ENCODE measurements at places on chromosomes 2 and 18.

GRCh38 chr18:36828157-36828629 lies 609 bp downstream of the TPGS2 start:
- DNase-seq, result peak; percentile 61

DNA sequence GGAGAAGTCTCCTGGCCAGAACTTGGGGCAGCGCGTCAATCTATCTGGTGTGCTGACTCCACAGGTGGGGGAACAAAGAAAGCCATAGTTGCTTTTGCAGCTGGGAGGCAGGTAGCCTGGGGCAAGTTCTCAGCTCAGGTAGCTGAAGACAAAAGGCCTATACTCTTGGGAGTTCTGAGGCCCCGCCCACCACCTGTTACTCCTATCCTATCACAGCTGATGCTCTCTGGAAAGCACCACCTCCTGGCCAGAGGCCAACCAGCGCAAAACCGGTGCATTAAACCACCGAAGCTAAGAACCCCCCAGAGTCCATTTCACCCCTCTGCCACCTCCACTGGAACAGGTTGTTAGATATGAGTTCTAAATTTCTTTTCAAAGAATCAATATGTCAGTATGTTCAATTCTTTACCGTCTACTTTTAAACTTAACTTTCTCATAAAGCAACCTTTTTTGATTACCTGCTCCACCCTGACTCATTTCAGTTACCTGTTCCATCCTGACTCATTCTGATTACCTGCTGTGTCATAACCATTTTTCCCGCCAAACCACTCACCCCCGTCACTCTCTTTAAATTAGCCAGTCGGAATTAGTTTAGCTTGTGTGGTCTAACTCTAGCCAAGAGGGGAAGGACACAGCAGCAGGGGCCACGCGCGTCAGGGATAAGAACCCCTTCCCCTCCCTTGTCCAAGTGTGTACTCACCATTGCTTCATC lies 43.4 kb downstream of the UPP2 start:
- DNase-seq, result peak; percentile 15

- DNase-seq, result peak; percentile 18
These were observed 138.8 kb downstream of the CNTNAP5 start for GRCh38 chr2:124163840-124164239.

DNA sequence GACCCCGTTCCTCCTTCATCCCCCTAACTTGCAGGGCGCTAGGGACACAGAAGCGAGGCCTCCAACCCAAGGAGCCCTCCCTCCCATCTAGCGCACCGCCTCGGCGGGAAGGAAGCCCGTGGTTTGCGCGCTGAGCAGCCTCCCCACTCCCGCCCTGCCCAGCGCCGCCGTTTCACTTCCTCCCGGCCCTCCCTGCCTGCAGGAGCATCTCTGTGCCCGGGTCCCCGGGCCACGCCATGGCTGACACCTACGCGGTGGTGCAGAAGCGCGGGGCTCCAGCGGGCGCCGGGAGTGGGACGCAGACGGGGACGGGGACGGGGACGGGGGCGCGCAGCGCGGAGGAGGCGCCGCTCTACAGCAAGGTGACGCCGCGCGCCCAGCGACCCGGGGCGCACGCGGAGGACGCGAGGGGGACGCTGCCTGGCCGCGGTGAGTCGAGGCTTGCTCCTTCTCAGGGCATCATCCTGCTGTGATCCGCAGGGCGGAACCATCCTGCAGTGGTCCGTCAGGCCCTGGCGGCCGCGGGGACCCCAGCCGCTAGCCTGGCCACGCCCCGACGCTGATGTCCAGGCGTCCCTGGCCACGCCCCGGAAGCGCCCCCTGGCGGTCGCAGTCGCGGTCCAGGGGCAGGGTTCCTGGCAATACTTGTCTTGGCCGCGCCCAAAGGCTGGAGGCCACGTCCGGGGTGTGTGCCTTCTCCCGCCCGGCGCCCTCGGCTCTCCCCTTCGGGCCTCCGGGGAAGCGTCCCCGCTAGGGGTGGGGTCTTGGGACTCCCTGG lies 16.4 kb downstream of the PTPN18 start:
- peak; percentile 88 for DNase-seq

- DNase-seq, result no peak
These were observed 45.3 kb downstream of the PIKFYVE start for GRCh38 chr2:208311321-208311720.

GRCh38 chr18:25253136-25253535 lies 98.8 kb downstream of the ZNF521 start:
- no peak for DNase-seq

DNA sequence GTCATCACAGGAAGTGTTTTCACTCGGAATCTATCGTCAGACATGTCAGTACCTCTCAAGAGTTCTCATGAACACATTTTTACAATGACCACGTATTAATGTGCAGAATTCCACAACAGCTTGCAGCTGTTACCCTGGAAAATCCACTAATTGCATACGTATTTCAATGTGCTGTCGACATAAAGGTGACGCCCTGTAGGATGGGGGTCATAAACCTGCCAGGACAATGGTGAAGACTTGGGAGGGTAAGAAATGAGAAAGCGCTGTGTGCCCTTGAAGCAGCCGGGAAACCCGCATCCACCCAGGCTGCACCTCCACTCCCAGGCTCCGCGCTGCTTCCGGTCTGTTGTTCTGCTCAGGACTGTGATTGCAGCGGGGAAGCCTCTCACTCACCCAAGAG lies 14.0 kb downstream of the TMEM18 start:
- DNase-seq, result no peak

DNA sequence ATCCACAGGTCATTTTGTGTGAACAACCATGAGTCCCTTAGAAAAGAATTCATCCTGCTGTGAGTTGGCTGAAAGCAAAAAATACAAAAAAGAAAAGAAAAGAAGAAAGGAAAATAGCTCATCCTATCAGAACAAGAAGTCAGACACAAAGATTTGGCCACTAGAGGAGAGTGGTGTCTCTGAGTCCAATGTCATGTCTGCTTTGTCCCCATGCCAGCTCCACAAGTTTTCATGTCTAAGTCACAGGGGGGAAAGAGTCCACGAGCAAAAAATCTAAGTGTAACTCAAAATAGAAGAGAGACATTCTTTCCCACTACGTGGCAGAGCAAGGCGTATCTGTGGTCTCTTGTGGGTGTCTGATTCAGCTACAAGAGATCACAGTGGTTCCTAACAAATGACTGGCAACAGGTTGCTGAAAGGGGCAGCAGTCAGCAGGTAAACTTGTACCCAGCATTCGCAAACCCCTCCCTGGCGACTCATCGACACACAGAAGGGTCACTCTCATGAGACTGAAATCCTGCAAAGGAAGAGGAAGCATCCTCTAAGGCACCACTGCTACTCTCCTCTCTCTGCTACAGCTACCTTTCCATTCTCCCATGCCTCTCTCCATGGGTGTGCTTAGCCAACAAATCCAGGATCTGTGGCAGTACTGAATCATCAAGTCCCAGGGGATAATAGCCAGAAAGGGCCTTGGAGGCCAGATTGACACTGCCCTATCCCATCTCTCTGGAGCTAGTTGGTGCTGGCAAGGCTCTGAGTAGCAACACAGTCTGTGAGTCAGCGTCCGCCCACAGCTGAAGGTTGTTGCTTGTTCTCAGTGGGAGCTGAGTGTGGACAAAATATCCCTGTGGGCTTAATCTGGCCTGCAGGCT lies 123.0 kb upstream of the SLC39A10 start:
- peak; percentile 91 for DNase-seq

All from MCF 10A (cell line).